Retina (tissue), 1 donor: ENCODE measurements at places on chromosomes 5 and 9.

DNA sequence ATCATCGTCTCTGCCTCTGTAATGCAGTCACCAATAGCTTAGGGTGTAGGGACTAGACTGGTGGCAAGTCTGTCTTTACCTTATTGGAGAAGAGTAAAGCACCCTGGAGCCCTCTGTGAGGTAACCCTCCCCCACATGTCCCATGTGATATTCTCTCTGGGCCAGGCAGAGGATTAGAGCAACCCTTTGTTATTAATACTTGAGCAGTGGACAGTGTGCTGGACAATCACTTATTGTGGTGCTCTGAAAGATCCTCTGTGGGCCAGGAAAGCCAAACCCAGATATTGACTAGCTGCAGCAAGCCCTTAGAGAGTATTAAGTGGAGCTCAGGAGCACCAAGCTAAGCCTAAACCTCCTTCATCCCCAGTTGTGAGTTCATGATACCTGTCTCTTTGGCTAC, 139.7 kb upstream of the RUSC2 start:
- DNase-seq: no peak

DNA sequence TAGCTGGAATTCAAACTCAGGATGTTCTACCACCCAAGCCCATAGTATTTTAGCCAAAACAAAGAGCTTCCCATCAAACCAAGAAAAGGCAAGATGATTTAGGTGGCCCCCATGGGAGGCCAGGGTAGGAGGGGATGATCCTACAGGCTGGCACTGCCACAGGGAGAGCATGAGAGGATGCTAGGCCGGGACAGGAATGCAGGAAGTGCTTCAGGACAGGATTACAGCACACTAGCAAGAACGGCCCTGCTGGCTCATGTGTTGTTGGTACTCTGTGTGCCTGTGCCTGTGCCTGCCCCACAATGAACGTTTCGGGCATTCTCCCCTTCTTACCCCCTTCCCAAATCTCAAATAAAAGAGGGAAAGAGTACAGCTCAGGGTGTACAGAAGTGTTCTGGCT, 110.7 kb upstream of the TRIM32 start:
- no peak for DNase-seq

DNA sequence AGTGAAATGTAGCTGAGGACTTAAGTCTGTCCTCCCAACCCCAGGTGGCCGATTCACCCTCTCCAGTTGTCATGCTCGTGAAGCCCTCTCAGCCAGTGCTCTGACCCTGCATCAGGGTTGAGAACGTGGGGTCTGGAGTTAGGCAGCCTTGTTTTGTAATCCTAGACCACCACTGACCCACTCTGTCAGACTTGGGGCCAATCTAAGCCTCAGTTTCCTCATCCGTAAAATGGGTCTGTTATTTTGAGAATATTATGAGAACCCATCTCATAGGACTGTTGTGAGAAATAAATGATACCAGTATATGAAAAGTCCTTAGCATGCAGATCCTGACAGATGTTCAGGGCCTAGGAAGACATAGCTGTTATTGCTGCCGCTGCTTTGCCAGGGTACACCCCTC, 37.1 kb downstream of the CYFIP2 start:
- no peak for DNase-seq

- no peak for DNase-seq
Observed at GRCh38 chr5:37757980-37758582, 81.8 kb downstream of the GDNF start.

GRCh38 chr9:120878188-120879130, 1.5 kb upstream of the PHF19 start:
- no peak for DNase-seq

- DNase-seq: no peak
Observed at GRCh38 chr5:90015584-90016018, 394.0 kb downstream of the CETN3 start.

DNA sequence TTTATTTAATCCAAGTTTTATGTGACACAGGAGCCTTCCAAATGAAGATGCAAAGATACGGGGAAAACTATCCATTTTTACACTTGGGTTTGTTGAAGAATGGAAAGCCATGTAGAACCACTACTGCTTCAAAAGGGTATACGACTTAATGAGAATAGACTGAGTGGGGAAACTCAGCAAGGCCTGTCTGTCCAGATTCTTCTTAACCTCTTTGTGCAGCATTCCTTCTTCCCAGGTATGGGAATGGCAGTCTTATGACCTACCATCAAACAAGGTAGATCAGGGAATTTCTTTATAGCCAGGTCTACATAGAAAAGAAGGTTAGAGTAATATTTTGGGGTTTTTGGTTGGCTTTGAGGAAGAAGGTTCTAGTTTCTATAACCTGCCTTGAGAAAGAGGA, 23.4 kb downstream of the APTX start:
- no peak for DNase-seq

DNA sequence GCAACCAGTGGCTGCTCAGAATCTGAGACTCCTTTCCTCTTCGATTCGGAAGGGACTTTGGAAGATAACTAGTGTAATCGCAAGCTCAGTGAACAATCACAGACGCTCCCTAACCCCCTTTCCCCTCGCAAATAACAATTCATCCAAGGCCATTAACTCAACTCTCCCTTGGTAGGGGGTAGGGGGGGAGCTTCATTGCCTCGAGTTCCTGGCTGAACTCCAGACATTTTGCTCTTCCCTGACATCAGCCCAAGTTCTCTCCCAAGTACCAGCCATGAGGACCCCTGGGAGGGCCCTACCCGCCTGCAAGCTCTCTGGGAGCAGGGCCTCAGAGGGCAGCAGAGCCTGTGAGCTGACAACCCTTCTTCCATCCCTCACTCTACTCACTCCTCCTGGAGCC, 8.4 kb downstream of the FAM163B start:
- DNase-seq: no peak

DNA sequence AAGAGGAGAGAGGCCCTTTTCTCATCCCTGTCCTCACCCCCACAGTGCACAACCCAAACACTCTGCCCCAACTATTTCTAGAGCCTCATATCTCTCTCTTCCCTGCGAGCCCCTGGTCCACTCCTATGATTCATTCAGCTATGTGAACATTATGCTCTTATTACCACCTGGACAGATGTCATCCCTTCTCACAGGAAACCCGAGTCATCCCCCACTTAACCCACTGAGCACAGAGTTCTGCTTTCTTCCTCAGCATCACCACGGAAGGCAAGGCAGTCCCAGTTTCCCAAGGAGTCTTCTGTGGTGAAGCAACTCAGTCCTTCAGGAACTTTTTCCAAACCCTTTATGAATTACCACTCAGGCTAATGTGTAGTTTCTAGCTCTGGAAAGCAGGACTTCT, 1.3 kb downstream of the DNAI1 start:
- DNase-seq: no peak

DNA sequence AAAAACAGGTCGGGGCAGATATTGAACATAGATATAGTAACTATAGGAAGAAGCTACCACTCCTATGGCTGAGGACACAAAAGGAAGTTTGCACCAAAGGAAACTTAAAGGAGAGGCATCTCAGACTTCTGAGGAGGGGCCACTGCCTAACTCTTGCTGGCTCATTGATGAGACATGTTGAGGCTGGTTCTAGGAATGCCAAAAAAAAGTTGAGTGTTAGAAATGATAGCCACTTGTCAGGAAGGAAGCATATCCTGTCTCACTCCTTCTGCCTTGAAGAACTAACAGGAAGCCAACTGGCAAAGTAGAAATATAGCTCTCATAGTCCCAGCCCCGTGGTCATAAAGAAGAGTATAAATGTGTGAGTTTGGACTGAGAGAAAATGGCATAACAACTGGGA, 23.3 kb upstream of the STOM start:
- DNase-seq: no peak

DNA sequence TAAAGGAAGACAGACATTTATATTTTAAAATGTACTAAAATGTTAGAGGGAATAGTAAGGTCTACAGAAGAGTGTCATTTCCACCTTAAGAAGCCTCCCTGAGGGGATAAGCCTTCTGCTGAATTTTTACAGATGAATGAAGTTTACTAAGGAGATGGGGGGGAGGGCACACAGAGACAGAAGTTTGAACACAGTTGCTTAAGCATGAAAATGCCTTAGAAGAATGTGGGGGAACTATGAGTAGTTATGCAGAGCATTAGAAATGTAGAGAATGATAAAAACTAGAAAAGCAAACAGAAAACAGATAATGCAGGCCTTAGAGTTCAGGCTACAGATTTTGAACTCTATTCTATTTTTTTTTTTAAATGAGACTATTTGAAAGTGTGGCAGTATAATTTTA, 232.2 kb upstream of the VLDLR start:
- DNase-seq: no peak
